ENCODE measurements at places on chromosomes 13 and 19.

DNA sequence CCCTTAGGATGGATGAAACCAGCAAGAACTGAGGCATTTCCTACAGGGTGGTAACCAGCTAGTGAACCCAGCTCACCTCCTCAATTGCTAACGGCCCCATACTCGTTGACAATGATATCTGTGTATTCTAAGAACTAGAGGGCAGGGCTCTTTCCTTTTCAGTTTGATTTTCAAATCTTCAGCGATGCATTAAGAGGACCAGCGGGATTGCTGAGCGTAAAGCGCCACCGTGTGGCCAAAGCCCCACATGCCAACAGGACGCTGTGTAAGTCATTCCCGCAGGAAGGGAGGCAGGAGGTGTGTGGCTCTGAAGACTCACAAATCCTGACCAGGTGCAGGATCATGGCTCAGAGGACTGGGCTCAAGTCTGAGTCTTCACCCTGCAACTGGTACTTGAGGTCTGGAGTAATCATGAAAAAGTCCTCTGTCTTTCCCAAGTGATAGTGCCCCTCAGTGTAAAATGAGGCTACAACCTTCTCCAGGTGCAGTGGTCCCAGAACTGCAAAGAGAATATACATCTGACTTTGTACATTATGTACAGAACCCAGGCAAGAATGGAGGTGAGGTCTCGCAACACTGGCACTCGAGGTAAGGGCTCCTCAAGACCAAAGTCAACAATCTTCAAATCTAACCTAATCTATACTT, 40.9 kb downstream of the C13orf42 start:
- DNase-seq: peak; percentile 70

DNA sequence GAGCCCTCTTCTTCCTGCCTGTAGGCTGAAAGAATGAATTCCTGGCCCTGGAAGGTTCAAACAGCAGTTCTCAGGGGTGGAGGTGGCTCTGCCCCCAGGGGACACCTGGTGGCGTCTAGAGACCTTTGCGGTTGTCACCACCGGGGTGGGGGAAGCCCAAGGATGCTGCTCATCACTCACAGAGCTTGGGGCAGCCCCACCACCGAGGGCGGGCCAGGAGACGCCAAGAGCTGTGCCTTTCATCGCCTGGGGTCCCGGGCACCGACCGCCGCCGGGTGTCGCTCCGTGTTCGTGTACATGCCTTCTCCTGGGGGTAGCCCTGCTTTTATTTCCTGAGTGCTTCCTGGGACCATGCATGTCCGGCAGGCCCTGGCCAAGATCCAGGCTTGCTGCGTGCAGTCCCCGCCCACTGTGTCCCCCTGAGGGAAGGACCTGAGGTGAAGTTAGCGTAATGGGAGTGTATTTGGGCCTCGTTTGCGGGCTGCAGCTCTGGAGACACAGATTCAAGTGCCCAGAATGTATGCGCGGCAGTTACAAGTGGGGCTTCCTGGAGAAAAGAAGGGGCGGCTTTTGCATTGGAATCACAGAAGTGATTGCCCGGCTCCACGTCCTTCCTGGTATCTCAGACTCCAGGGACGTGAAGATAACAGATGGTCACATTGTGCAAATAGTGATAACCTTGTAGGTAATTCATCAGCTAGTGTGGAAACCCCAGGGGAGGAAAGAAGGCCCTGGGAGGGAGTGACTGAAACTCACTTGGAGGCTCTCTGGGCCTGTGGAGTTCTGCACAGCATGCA, 7.8 kb downstream of the DOT1L start:
- no peak for DNase-seq

- no peak for DNase-seq
Observed at GRCh38 chr13:44680746-44681355, 104.7 kb upstream of the TSC22D1 start.

- peak; percentile 63 for DNase-seq
Observed at GRCh38 chr13:101211261-101211660, 205.0 kb downstream of the NALCN start.

- no peak for DNase-seq
Observed at GRCh38 chr19:58385891-58386575, 1.0 kb upstream of the RPS5 start.

DNA sequence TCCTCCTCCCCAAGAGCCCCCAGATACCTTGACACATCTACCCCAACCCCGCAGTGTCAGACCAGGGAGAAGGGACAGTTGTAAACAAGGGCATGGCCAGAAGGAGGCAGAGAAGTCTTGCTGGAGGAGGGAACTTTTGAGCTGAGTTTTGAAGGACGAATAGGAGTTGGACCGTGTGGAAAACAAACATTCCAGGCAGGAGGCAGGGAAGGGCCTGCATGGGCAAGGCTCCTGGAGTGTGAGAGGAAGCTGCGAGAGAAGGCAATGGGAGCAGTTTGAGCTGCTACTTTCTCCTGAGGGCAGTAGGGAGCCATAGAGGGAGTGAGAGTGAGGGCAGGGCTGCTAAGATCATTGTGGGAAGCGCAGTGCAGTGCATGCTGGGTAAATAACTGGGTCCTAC, 23.3 kb downstream of the IL12RB1 start:
- no peak for DNase-seq

GRCh38 chr13:73956795-73957408, 177.3 kb downstream of the KLF12 start:
- DNase-seq: no peak

DNA sequence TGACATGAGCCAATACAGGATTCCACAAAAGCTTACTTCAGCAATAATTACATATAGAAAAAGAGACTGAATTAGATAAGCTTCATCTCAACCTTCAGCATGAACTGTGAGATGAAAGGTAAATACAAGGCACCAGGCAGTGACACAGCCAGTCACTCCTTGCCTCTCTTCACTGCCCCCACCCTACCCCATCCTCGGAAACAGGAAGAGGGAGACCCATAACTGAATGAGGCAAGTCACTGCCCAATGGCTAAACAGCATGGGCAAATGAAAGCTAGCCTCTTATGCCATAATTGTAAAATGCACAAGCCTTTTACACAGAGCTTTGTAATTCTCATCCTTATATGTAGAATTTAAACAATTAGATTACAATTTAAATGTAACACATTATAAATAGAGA, 1.7 kb downstream of the ZNF160 start:
- no peak for DNase-seq

- DNase-seq: peak; percentile 25
Observed at GRCh38 chr13:51894239-51894638, 32.5 kb downstream of the CCDC70 start.

GRCh38 chr13:110344320-110344719, 37.2 kb downstream of the COL4A2 start:
- no peak for DNase-seq

DNA sequence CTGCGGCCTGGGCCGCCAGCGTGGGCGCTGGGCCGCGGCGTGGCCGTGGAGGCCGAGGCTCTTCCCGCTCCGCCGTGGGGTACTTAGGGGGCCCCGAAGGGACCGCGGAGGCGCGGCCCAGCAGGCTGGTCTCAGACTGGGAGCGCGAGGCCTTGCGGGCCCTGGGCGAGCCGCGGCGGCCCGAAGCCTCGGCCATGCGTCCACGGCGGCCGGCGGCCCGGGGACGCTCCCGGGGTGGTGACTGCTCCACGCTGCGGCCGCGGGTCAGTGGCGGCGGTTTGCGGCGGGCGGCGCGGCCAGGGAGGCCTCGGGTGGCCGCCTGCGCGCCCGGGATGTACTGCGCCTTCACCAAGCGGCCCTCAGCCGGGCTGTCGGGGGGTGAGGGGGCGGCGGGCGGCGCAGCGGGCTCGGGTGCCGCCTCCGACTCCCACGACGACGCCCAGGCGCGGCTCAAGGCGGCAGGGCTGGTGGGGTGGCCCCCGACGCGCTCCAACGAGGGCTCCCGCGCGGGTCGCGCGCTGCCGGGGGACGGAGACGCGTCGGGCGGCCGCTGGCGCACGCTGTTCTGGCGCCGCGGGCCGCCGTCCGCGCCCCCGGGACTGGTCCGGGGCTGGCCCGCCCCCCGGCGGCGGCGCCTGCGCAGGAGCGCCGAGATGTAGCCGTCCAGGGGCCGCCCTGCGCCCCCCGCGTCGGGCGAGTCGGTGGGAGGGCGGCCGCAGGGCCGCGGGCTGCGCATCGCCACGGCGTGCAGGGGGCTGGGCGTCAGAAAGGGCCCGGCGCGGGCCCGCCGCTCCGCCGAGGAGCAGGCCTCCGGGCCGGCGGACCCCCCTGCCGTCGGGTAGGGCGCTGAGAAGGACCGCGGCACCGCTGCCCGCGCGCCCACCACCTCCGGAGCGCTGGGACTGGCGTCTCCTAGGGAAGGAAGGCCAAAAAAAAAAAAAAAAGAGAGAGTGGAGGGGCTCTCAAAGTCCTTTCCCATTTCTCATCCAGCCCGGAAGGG, 11.7 kb downstream of the DACT3 start:
- DNase-seq: no peak

GRCh38 chr13:86737334-86737932, 933.7 kb upstream of the SLITRK5 start:
- no peak for DNase-seq

DNA sequence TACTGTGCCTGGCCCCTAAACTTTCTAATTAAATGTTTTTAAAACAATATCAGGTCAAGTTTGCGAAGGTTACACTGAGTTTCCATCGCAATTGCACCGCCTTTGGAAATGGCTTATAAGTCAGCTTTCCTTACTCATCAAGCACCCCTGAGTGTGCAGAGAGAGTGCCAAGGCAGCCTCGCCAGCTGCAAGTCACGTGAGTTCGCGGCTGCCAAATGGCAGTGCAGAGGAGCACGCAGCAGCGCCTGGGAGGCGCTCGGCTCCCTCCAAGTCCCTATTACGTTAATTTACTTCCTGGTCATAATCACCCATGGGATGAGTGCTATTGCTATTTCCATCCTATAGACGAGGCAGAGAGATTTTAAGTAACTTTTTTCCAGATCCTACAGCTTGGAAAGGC, 319.6 kb downstream of the TEX29 start:
- DNase-seq: no peak

DNA sequence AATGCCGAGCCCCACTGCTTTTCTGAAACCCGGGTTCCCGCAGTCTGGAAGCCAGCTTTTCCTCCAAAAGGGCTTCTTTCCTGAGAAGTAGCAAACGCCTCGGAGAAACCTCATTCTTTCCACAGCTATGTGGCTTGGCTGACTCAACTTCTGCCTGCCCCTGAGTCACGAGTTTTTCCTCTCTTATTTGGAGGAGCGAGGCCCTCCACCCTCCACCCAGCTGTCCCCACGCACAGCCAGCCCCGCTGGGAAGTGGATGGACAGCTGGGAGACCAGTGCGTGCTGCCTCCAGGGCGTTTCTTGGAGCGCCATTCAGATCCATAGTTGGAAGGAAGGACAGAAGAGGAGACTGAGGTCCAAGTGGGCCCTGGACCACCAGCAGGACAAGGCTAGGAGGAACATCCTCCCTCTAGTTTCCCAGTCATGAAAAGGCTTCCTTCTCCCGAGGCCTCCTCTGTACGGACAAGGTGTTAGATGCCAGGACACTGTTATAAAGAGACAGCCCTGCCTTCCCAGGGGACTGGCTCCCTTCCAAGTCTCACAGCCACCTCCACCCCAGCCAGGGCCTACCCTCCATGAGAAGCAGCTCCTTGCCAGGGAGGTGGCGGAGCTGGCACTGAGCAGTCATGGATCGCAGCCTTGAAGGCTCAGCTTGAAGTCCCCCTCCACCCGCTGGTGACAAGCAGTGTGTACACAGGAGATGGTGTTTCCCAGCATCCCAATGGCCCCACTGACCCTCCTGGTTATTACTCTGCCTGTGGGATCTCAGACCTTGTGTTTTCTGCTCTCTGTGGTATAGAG, 2.5 kb upstream of the PLEKHF1 start:
- peak; percentile 89 for DNase-seq

DNA sequence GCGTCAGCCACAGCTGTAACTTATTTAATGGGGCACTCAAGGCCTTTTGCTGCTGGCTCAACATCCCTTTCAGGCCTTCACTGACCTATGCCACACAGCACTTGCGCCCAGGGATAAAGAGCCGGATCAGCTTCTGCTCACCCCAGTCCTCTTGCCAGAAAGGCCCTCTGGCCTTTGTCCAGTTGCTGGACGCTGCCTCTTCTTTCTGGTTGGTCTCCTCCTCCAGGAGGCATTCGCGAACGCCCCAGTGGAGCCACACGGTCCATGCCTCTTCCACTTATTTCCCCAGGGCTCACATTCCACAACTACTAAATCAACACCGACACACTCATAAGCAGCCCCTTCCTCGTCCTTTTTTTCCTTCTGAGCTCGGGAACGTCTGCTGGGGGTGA, 3.7 kb upstream of the ZNF329 start:
- DNase-seq: peak; percentile 7

- DNase-seq: peak; percentile 93
Observed at GRCh38 chr13:94233401-94233800, 246.1 kb downstream of the DCT start.
